Stimulated activated CD8-positive, alpha-beta memory T cell treated with anti-CD3 and anti-CD28 coated beads, Interleukin-12 subunit alpha, Interleukin-12 subunit beta, amount 100 ng/mL, for 1 hour (primary cell): ENCODE measurements at places on chromosomes 3 and 15.

DNA sequence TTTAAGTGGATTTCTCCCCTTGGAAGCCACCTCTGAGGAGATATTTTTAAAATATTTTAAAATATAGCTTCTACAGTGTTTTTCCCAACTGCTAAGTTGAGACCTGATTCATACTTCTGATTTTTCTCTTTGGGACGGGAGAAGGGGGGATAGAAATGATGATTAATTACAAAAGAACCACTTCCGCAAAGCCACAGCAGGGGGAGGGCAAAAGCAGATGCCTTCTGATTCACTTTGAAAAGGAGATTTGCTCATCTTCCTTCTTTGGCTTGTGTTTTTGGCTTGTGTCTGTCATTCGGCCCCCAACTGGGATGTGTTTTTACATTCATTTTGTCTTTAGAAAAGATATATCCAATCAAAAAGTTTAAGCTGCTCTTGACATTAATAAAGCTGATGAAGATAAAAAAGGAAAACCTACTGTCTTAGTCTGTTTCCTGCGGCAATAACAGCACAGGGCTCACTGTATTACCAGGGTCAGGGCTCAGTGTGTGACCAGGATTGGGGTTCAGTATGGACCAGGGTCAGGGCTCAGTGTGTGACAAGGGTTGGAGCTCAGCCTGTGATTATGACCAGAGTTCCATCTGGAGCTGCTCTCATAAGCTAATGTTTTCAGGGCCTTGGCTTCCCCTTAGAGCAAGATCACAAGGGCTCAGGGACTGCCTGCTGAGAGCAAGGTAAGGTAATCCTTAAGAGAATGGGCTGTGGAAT, 223.2 kb downstream of the MTHFS start:
- no peak for DNase-seq

GRCh38 chr3:127597020-127597771, 1.0 kb upstream of the MCM2 start:
- DNase-seq = no peak

- no peak for DNase-seq
These were observed 140.7 kb downstream of the FHIT start for GRCh38 chr3:61110576-61110975.

- DNase-seq = no peak
These were observed 14.2 kb downstream of the TMEM43 start for GRCh38 chr3:14138878-14139655.

- no peak for DNase-seq
These were observed 682 bp downstream of the ETFA start for GRCh38 chr15:76310475-76311099.

- DNase-seq = no peak
These were observed 203.3 kb downstream of the CDIN1 start for GRCh38 chr15:36782681-36783080.

DNA sequence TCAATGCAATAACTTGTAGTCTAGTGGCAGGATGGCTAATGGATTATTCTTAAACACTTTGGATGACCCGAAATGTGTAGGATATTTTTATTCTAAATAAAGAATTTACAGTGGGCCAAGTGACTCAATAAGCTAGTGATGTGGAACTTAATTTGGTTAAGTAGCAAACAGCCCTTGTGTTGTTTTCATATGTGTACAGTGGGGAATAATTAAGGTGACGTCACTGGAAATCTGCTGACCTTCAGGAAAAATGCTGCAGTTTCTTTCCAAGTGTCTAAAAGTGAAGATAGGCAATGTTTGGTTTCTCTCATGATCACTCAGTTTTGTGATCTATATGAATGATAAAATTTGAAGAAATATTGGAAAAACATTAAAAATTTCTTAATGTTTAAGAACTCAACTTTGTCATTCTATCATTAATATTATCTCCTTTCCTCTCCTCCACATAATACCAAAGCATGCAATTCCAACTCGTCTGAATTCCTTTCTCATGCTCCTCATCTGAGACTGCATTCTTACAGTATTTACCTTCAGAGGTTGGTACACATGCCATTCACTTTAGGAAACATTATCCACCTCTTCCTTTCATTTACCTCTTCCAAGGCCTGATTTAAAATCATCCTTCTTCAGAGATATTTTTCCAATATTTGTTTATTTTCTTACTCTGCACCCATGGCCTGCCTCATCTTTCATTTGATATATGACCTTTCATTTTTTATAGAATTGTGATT, 414.6 kb upstream of the ARPP21 start:
- DNase-seq = no peak

DNA sequence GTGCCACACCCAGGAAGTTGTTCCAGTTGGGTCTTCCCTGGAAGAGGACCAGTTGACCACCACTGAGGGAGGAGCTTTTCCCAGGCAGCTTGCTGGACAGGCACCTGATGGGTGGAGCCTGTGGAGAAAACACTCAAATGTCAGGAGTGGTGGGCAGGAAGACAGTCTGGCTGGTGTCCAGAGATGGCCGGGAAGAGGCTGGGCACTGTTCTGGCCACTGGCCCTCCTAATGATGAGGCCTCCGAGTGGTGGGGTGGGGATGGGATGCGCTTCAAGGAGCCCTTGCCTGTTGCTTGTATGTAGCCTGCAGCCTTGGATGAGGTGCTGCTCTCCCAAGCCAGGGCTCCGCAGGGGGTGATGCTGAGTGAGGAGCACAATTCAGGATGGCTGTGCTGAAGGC, 12.3 kb downstream of the PLEKHO2 start:
- no peak for DNase-seq

- no peak for DNase-seq
These were observed 144.5 kb downstream of the RPLP1 start for GRCh38 chr15:69597061-69597592.

DNA sequence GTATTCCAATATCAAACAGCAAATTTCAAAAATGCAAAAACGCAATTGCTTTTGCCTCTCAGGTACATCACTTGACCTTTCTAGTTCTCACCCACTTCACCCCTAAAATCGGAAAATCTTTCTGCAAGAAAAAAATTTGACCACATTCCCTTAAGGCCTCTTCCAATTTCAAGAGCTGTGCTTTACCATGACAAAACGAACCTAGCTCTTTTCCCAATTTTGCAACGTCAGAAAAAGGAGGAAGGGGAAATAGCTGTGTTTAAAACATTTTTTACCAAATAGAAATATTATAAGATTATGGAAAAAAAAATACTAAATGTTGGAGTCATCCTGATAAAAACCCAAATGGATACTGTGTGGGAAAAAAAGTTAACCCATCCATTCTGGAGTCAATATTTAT, 1.1 kb upstream of the NR2C2 start:
- DNase-seq = no peak
